ENCODE measurements at places on chromosomes 6 and 20. TPM values are rescaled to one million over a fixed set of nuclear protein-coding genes. Genes with fewer than 3 reads are reported as not detected.

DNA sequence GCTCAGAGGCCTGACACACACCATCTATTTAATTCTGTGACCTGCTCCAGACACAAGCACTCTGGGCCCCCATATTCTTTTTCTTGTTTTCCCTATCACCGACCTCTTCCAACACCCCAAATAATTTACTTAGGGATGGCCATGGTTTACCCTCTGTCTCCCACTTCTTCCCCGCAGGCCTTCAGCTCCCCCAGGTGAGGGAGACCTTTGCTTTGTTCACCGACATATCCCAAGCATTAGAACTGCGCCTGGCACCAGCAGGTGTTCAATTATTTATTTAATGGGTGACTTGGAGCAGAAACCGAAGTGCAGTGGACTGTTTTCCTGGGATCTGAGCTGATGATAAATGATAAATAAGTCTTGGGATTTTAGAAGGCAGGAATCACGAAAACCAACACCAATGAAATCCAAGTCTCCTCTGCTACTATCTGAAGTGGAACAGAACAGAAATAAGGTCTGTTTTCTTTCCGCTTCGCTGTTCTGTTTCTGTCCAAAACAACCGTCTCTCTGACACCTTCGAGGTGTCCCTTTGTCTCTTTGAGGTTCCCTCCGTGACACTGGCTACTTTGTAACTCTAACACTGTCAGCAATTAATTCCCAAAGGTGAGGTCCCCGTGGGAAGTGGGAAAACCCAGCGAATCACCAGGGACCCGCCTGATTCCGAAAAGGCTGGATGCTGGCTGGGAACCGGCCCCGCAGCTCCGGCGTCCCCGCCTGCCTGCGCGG lies 1.1 kb upstream of the RIN2 start:
- H3K4me1 ChIP-seq: peaks cover 35% of the 10 kb centered on the region
- peak overlapping the region; percentile 97 for H3K27ac ChIP-seq
- H3K4me3 ChIP-seq: peak overlapping the region; percentile 58
- H3K36me3 ChIP-seq: no peaks in the 10 kb centered on the region
- no peak for DNase-seq
- H3K27me3 ChIP-seq: no peaks in the 10 kb centered on the region

- H3K4me3 ChIP-seq: no peak overlapping the region
- no peak overlapping the region for H3K27ac ChIP-seq
- peaks cover 2% of the 10 kb centered on the region for H3K4me1 ChIP-seq
- no peak for DNase-seq
- no peaks in the 10 kb centered on the region for H3K36me3 ChIP-seq
- H3K27me3 ChIP-seq: no peaks in the 10 kb centered on the region
Measured at GRCh38 chr20:59147586-59147985, 16.0 kb upstream of the ZNF831 start.

DNA sequence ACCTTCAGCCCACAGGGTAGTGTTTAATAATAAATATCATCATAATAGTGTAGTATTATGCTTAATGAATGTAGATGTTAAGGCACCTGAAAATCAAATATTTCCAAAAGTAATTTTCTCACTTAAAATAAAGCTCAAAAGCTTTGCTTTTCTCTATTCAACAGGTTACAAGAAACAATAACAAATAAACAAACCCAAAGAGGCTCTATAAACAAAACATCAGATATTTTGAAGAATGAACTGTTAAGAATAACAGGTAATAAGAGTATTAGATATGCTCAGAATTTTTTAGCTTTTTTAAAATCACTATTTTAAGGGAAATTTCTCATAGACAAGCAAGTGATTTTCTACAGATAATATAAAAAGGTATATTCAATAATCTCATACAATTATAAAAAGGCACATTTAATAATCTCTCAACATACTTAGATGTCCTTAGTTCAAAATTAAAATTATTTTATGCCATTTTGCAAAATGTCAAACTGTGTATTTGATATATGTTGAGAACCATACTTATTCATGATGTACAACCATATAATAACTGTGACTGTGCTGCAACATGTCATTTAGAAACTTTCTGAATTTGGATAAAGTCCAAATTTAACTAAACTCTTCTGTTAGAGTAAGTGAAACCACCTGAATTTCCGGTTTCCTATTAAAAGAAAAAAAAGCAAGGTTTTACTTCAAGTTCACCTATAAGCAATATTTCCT lies 35.8 kb downstream of the PHIP start:
- H3K27ac ChIP-seq: no peak overlapping the region
- no peak for DNase-seq
- H3K4me3 ChIP-seq: no peak overlapping the region
- peaks cover 58% of the 10 kb centered on the region for H3K36me3 ChIP-seq
- no peaks in the 10 kb centered on the region for H3K4me1 ChIP-seq

DNA sequence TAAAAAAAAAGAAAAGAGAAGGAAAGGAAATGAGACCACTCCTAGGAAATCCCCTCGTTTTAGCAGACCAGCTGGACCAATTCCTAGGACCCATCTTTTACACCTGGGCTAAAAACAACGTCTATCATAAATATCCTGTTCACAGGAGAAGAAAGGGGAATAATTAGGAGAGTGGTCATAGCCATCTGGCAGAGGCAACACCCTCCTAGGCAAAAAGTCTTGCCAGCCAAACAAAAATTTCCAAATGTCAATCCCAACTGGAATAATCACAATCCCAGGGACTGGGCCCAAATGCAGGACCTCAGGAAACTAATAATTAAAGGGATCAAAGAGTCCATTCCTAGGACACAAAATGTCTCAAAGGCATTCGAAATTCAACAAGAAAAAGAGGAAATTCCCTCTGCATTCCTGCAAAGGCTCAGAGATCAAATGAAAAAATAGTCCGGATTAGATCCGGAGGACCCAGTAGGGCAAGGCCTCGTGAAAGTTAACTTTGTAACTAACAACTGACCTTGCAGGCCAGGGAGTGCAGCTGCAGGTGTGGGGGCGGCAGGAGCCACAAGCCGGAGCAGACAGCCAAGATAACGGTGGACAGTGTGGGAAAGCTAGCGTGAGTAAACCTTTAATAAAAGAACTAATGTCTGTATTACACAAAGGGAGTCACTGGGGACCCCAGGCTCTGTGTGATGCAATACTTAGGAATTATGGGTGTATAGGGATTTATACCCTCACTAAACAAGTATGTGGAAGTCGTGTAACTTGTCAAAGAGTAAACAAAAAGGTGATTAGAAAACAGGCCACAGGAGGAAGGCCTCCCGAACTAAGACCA lies 11.7 kb downstream of the LCA5 start:
- H3K36me3 ChIP-seq: no peaks in the 10 kb centered on the region
- no peaks in the 10 kb centered on the region for H3K27me3 ChIP-seq
- no peak for DNase-seq
- H3K4me1 ChIP-seq: no peaks in the 10 kb centered on the region
- no peak overlapping the region for H3K27ac ChIP-seq

DNA sequence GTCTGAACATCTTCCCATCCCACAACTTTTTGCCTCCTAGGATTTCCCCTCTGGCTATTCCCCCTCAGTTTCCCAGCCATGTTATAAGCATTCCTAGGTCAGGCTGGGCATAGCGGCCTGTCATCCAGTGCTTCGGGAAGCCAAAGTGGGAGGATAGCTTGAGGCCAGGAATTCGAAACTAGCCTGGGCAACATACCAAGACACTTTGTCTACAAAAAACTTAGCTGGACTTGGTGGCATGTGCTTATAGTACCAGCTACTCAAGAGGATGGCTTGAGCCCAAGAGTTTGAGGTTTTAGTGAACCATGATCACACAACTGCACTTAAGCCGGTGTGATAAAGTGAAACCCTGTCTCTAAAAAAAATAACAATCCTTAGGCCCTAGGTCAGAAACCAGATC lies 447.4 kb downstream of the KIF16B start:
- no peak overlapping the region for H3K27ac ChIP-seq
- H3K4me1 ChIP-seq: no peaks in the 10 kb centered on the region
- H3K4me3 ChIP-seq: no peak overlapping the region
- no peaks in the 10 kb centered on the region for H3K36me3 ChIP-seq
- no peaks in the 10 kb centered on the region for H3K27me3 ChIP-seq

DNA sequence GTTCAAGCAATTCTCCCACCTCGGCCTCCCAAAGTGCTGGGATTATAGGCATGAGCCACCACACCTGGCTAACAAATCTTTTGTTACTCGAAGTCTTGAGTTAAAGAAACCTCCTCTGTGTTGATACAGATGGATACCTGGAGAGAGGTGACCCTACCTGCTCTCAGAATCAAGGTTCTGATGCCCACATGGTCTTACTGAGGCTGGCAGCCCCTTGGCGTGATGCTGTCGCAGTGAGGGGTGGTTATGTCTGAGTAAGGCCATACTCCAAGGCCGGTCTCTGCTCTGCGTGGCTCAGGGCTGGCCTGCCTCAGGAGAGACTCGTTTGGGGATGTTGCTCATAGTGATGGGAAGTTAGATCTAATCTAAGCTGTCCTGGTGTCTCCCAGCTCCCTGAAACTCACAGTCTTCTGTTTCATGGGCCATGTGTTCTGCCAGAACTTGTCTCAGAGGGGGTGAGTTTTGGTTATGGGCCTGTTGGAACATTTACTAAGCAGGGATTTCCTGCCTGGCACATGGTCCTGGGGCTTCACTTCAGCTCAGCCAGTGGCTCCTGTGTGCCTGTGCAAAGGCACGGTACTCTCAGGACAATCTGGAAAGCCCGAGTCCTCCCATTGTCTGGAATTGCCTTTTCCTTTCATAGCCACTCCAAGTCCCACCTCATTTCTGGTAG lies 17.5 kb upstream of the TRAF3IP2 start:
- peaks cover 17% of the 10 kb centered on the region for H3K4me1 ChIP-seq
- no peaks in the 10 kb centered on the region for H3K27me3 ChIP-seq
- no peak overlapping the region for H3K27ac ChIP-seq
- no peak for DNase-seq

DNA sequence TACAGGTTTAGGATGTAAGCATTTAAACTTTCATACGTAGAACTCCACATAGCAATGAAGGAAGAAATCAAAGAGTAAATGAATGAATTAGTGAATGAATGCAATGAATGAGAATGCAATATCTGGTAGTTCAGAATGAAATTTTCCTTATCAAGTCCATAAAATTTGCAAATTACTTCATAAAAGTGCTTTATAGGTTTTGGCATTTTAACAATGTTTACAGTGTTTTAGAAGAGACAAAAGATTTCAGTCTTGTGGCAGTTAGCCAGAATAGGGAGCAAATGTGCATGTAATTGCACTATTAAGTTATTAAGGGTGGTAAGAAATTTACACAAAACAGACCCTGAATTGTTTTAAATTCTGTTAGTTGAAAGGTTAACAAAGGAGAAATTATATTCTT lies 739.4 kb upstream of the FLRT3 start:
- H3K27ac ChIP-seq: no peak overlapping the region
- H3K4me1 ChIP-seq: no peaks in the 10 kb centered on the region
- H3K4me3 ChIP-seq: no peak overlapping the region
- H3K27me3 ChIP-seq: no peaks in the 10 kb centered on the region
- no peak for DNase-seq
- H3K36me3 ChIP-seq: no peaks in the 10 kb centered on the region

- H3K27ac ChIP-seq: no peak overlapping the region
- H3K4me1 ChIP-seq: no peaks in the 10 kb centered on the region
- no peaks in the 10 kb centered on the region for H3K27me3 ChIP-seq
- no peak overlapping the region for H3K4me3 ChIP-seq
- no peaks in the 10 kb centered on the region for H3K36me3 ChIP-seq
- DNase-seq: no peak
Measured at GRCh38 chr6:9862603-9863167, 552.2 kb downstream of the TFAP2A start.

- no peak overlapping the region for H3K27ac ChIP-seq
- H3K27me3 ChIP-seq: no peaks in the 10 kb centered on the region
- no peak for DNase-seq
- H3K4me3 ChIP-seq: no peak overlapping the region
- H3K4me1 ChIP-seq: no peaks in the 10 kb centered on the region
- no peaks in the 10 kb centered on the region for H3K36me3 ChIP-seq
Measured at GRCh38 chr20:10385850-10386544, 48.0 kb downstream of the MKKS start.

GRCh38 chr6:46507426-46507825 lies 16.2 kb upstream of the RCAN2 start:
- no peak for DNase-seq
- no peaks in the 10 kb centered on the region for H3K27me3 ChIP-seq
- no peak overlapping the region for H3K4me3 ChIP-seq
- no peaks in the 10 kb centered on the region for H3K4me1 ChIP-seq
- H3K36me3 ChIP-seq: no peaks in the 10 kb centered on the region
- H3K27ac ChIP-seq: no peak overlapping the region

DNA sequence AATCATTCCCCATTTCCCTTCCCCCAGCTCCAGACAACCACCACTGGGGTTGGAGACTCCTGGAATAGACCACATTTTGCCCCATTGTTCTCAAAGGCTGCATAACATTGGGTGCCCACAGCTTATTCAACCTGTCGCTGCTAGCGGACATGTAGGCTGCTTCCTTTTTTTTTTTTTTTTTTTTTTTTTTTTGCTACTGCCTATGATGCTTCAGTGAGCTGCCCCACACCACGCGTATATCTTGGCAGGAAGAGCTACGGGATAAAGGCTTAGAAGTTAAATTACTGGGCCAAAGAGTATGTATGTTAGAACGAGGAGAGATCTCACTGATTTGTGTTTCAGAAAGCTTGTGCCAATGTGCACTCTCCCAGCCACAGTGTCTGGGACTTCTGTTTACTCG lies 7.0 kb downstream of the LBP start:
- no peaks in the 10 kb centered on the region for H3K4me1 ChIP-seq
- no peaks in the 10 kb centered on the region for H3K36me3 ChIP-seq
- H3K27ac ChIP-seq: no peak overlapping the region
- DNase-seq: no peak
- no peak overlapping the region for H3K4me3 ChIP-seq

DNA sequence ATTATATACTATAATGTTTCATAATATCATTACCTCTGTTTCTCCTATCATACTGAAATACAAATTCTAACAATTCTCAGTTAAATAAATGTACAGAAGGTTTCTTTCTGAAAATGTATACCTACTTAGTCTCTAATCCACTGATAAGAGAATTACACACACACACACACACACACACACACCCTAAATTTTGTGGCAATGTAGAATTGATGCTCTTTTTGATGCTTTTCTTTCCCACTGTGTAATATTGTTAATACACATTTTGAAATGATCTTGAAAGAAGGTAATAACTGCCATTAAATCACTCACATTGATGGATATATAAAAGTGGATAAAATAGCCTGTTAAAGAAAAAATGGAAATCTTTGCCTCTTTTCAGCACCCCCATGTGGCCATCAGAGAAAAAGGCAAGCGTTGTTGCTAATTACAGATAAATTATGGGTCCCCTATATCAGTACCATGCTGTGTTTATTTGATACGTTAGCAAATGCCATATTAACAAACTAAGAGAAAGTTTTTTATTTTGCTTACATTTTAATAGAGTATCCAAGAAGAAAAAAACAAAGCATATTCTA lies 76.6 kb upstream of the VGLL2 start:
- DNase-seq: no peak
- H3K27ac ChIP-seq: no peak overlapping the region
- H3K27me3 ChIP-seq: no peaks in the 10 kb centered on the region
- H3K4me1 ChIP-seq: no peaks in the 10 kb centered on the region

TPD52L1 gene
- polyA plus RNA-seq: not detected

SLA2 gene
- polyA plus RNA-seq: 0.15 TPM

All from CD14-positive monocyte (primary cell).